ENCODE measurements at places on chromosomes 7 and 10.
A peak's percentile ranks its signal among the peaks of the same experiment; 100 is the strongest.

DNA sequence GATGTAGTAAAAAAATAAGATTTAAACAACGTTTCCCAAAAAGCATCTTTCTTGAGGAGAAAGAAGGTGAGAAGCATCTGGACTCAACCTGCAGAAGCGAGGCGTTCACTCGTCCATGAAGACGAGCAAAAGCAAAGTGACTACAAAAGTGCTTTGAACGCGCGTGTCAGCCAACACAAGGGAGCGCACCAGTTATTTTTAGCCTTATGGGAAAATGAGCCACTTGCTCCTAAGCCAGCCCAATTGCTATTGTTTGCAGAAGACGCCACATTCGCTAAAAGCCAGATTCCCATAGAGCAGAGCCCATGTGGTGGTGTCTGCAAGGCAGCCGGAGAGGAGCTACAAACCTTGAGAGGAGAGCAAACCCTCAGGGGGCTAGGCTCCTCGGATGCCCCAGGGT, 122.5 kb downstream of the FAM53B start:
- no peak for DNase-seq

- no peak for DNase-seq
These were observed 609.6 kb downstream of the KCNMA1 start for GRCh38 chr10:77028042-77028441.

- peak; percentile 59 for DNase-seq
These were observed 14.7 kb downstream of the FAM241B start for GRCh38 chr10:69644658-69645295.

- no peak for DNase-seq
These were observed 4.0 kb downstream of the CALD1 start for GRCh38 chr7:134783294-134784069.

- no peak for DNase-seq
These were observed 232.6 kb upstream of the HABP2 start for GRCh38 chr10:113320211-113320610.

Measured in mesenchymal stem cell (in vitro differentiated cells and primary cell).